ENCODE measurements at places on chromosomes 11 and 22. TPM values are rescaled to one million over a fixed set of nuclear protein-coding genes. Genes with fewer than 3 reads are reported as not detected.

GRCh38 chr11:45180848-45181192 lies 34.4 kb downstream of the PRDM11 start:
- peak; percentile 42 for DNase-seq

DNA sequence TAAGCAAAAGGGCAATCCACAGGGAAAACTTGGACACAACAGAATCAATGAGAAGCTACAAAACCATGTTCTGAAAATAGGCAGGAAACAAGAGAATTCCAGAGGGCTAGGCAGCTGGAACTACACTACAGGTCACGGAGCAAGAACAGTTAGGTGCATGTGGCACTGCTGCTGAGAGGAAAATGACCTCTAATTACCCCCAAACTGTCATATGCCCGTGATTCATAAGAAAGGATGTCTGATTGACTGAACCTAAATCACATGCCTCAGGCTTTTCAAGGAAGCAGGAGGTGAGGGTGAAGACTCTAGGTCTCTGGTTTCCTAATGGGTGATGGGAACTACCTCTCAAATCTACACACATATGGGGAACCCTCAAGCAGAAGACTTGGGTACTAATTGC lies 17.9 kb upstream of the RRAS2 start:
- no peak for DNase-seq

GRCh38 chr11:123762422-123762821 lies 8.1 kb upstream of the OR6X1 start:
- DNase-seq: no peak

GRCh38 chr22:29207562-29208501 lies 2.1 kb downstream of the EMID1 start:
- DNase-seq: no peak

- no peak for DNase-seq
Measured at GRCh38 chr22:44369916-44370801, 57.4 kb upstream of the SHISAL1 start.

The NXPE4 gene
- not detected for polyA plus RNA-seq

The DDI1 gene
- not detected for polyA plus RNA-seq

All from renal cortex interstitium (tissue), 15 donors.